Small intestine (tissue), 16 donors: ENCODE measurements at places on chromosomes 5 and 9. TPM values are rescaled to one million over a fixed set of nuclear protein-coding genes. Genes with fewer than 3 reads are reported as not detected.

Gene UBE2QL1
- 0.27 TPM for polyA plus RNA-seq

Gene SLC34A3
- 30.3 TPM for polyA plus RNA-seq

DNA sequence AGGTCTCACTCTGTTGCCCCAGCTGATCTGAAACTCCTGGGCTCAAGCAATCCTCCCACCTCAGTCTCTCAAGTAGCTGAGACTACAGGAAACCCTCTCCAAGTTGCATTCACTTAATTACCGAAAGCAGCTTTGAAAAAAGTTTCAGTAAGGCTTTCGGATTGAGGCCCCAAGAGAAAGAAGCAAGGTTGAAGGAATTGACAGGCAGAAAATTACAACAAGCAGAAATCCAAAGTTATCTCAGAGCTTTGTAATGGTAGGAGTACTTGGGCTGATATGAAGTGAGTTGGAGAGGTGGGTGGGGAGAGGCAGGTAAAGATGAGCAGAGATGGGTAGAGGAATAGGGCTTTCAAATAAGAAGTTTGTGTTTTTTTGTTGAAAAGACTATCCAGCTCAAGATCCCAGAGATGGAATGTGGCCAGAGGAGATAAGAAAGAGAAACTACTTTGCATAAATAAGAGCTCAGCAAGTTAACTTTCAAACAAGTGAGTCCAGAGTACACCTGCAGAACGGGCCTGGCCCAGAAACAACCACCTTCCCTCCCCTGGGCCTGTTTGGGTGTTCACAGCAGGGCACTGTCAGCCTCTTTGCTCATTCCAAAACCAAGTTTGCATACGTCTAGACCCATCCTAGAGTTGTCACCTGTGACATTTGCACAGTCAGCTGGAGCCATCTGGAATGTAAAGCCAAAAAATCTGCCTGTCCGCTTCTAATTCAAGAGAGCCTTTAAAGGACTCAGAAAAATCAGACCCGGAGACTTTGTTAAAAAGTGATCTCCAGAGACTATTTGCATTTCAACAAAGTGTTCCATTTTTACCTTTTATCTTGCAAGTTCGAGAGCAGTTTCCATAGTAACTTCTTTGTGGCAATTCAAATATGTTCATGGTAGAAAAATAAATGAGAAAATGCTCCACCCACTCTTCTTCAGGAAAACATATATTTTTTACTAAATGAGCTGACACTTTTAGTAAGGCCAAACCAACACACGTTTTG lies 2.2 kb upstream of the CLINT1 start:
- no peak overlapping the region for H3K4me3 ChIP-seq
- H3K36me3 ChIP-seq: no peaks in the 10 kb centered on the region
- H3K27ac ChIP-seq: peak overlapping the region; percentile 71
- H3K27me3 ChIP-seq: no peaks in the 10 kb centered on the region
- peak; percentile 85 for DNase-seq

DNA sequence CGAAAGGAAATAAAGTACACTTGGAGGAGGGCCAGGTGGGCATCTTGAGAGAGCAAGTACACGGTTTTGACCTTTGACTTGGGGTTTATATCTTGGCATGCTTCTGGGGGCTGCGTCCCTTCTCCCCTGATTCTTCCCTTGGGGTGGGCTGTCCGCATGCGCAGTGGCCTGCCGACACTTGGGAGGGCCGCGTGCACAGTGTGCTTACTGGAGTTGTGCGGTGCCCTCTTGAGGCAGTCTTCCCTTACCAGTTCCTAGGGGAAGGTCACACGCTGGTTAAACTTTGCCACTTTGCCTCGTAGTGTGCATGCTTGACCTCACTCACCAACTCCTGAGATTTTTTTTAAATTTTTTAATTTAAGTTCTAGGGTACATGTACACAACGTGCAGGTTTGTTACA lies 4.3 kb upstream of the CLPTM1L start:
- no peak overlapping the region for H3K27ac ChIP-seq
- H3K36me3 ChIP-seq: peaks cover 3% of the 10 kb centered on the region
- H3K4me1 ChIP-seq: peaks cover 4% of the 10 kb centered on the region
- H3K27me3 ChIP-seq: no peaks in the 10 kb centered on the region

GRCh38 chr5:6496636-6497035 lies 48.0 kb downstream of the UBE2QL1 start:
- no peaks in the 10 kb centered on the region for H3K36me3 ChIP-seq
- no peak overlapping the region for H3K4me3 ChIP-seq
- H3K27me3 ChIP-seq: no peaks in the 10 kb centered on the region
- no peaks in the 10 kb centered on the region for H3K4me1 ChIP-seq
- DNase-seq: no peak
- H3K27ac ChIP-seq: no peak overlapping the region
